Stimulated activated CD8-positive, alpha-beta memory T cell treated with anti-CD3 and anti-CD28 coated beads, Interleukin-7, amount 100 ng/mL, for 48 hours (primary cell): ENCODE measurements at places on chromosomes 6 and 20.

DNA sequence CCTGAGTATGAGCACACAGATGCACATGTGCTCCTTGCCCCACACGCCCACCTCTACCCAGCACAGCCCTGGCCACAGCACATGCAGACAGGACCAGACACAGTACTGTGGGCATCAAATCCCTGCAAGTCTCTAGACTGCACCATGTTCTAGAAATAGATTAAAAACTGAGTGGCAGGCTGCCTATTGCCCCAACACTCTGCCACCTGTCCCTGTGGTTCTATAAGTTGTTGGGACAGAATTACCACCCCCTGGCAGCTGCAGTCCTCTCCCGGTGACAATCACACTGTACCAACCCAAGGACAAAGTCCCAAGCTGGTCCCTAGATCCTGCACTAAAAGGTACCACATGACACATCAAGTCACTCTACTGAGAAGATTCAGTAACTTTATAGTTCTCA lies 70.2 kb downstream of the B3GAT2 start:
- no peak for DNase-seq

DNA sequence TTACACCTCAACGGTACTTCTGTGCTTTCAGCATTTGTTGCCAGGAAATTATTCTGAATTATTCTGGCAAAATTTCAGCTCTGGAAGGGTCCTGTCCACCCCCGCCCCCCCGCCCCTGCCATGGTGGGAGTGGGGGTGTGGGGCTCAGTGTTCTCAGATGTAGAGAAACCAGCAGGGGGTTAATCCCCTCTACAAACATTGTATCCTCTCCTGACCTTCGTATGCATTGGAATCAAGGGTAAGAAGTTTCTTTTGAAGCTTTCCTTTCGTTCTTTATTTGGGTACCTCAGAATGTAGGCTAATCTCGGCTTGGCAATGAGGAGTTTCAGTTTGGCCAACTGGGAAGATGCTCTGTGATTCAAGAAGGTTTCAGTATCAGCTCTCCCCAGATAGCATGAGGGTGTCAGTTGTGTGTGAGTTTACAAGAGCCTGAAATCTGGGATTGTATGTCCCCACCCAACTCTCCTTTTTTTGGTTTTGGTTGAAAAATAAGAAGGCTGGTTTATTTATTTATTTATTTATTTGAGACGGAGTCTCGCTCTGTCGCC lies 25.5 kb upstream of the OLIG3 start:
- no peak for DNase-seq

DNA sequence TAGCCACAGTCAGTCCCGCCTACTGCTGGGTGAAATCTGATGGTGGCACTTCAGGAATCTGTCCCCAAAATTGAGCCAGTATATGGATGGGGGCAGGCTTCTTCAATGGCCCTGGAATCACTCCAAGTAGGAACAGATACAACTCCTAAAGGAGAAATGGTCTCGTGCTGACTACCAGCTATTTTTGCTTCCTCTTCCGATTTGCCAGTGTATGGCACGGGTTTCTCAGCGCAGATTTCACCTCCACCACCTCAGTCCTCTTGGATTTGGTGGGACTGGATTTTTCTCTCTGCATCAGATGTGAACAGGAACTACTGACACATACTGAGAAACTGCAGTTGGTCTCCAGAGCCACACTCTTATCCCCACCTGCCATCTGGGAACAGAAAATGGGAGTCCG lies 27.2 kb downstream of the PNPLA1 start:
- no peak for DNase-seq

- DNase-seq: no peak
These were observed 571.0 kb downstream of the RNF144B start for GRCh38 chr6:18958146-18958545.

DNA sequence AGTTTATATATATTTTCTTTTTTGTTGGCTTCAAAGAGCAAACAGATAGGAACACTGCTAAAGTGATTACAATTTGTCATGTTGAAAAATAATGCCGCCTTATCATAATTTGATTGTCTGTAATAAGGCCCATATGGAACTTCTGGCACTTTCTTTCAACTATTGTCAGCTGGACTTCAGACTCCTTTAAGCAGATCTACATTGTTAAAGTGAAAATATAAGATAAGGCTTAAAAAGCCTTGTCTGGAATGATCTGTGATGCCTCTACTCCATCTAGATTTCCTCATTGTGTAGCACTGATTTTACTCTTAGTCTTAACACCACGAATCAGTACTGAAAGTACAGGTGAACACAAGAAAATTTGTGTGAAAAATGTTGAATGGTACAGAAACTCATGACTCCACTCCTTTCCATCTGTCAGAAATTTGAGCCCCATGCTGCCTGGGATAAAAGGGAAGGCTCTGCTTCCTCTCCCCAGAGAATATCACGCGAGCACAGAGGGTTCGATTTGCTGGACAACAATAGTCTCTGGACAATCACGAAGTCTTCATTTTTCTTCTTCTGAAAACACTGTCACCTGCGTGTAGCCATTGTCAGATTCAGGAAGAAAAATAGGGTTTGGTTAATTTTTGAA lies 56.0 kb downstream of the BCAS1 start:
- no peak for DNase-seq

- no peak for DNase-seq
These were observed 70.8 kb downstream of the CD164 start for GRCh38 chr6:109311471-109311870.

- no peak for DNase-seq
These were observed 91.3 kb upstream of the OGFRL1 start for GRCh38 chr6:71197267-71197666.

DNA sequence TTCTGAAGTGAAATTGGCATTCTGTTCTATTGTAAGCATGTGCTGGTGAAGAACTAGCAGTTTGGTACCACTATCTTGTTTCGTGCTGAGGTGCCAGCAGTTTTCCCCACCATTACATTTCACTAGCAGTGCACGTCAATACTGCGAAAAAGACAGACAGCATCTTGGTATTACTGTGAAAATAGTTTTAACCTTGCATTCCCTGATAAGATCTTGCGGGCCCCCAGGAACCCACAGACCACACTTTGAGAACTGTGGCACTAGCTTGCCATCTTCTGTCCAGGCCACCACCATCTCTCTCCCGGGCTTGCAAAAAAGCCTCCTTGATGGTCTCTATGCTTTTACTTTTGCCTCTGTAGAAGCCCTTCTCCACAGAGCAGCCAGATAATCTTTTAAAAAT lies 185.7 kb downstream of the BACH2 start:
- peak; percentile 80 for DNase-seq

- DNase-seq: peak; percentile 23
These were observed 3.3 kb downstream of the CAPN11 start for GRCh38 chr6:44161997-44162338.

DNA sequence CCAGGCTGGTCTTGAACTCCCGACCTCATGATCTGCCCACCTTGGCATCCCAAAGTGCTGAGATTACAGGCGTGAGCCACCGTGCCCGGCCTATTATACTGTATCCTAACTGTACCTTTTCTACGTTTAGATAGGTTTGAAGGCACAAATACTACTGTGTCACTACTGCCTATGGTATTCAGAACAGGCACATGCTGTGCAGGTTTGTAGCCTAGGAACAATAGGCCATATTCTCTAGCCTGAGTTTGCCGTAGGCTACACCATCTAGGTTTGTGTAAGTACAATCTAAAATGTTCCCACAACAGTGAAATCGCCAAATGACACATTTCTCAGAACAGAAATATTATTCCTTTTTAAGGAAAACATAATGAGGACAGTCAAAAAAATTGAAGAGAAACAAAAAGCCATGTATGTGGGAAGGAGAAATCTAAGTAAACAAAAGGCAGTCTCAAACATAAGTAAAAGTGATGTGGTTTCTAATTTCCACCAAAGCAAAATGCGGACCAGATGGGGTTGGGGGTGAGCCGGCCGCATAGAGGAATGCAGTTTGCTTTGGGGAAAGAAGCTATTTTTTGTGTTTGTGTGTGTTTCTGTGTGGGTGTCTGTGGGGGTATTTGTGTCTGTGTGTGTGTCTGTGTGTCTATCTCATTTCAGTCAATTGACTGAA lies 192.6 kb upstream of the SALL4 start:
- DNase-seq: no peak

DNA sequence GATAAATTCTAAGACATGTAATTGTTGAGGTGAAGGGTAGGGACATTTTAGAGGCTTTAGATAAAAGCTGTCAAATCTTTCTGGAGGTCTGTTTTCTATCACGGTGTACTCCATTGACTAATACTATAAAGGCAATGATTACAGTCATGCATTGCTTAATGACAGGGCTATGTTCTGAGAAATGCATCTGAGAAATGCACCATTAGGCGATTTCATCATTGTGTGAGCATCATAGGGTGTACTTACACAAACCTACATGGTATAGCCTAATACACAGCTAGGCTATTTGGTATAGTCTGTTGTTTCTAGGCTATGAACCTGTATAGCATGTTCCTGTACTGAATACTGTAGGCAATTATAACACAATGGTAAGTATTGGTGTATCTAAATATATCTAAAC lies 71.3 kb upstream of the FYN start:
- no peak for DNase-seq

DNA sequence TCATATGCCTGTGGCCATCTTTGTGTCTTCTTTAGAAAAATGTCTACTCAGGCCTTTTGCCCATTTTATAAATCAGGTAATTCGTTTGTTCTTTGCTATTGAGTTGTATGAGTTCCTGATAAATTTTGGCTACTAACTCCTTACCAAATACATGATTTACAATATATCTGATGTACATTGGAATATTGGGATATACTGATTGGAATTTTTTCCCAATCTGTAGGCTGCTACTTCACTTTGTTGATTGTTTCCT lies 39.2 kb downstream of the BACH2 start:
- no peak for DNase-seq

DNA sequence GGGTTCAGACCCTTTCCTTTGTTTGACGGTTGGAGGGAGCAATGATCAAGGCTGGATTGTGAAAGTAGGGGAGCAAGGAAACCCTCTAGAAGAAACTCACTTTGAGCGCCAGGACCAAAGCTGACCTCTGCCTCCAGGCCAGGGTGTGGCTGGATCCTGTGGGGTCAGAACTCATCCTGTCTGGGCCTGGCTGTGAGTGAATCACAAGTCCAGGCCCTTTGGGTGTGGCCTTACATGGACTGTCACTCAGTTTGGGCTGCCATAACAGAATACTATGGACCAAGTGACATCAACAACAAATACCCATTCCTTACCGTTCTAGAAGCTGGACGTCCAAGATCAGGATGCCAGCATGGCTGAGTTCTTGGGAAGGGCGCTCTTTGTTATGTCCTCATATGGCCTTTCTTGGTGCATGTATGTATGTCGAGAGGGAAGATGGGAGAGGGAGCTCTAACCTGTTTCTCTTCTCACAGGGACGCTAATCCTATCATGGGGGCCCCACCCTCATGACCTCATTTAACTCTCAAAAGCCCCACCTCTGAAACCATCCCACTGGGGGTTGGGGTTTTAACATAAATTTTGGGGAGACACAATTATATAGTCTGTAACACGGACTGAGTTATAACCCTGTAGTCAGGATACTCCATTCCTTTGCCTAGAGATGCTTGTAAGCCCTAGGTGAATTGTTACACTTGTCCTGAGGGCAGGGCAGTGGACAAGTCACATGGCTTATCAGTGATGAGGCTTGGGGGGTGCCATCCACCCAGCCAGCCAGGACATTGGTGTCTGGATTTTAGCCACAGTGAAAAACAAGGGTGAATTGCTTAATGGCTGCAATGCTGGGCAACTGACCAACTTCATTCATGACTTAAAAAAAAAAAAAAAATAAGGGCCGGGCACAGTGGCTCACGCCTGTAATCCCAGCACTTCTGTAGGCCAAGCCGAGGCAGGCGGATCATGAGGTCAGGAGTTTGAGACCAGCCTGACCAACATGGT lies 80.0 kb downstream of the TRMT11 start:
- DNase-seq: no peak

DNA sequence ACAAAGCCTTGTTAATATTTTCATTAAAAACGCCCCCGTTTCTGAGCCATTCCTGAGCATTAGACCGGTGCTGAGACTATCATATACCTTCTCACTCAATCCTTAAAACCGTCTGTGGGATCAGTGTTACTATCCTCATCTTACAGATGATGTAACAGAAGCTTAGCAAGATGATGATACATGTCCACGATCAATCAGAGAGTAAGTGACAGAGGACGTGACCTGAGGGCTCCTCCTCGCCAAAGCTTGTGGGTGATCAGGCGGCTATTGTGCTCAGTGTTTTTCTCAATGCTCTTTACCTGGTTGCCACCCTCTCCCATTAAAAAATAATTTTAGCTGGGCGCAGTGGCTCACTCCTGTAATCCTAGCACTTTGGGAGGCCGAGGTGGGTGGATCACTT lies 113.1 kb downstream of the MTHFD1L start:
- no peak for DNase-seq
